ENCODE measurements at places on chromosomes 11 and 22.
A peak's percentile ranks its signal among the peaks of the same experiment; 100 is the strongest.

DNA sequence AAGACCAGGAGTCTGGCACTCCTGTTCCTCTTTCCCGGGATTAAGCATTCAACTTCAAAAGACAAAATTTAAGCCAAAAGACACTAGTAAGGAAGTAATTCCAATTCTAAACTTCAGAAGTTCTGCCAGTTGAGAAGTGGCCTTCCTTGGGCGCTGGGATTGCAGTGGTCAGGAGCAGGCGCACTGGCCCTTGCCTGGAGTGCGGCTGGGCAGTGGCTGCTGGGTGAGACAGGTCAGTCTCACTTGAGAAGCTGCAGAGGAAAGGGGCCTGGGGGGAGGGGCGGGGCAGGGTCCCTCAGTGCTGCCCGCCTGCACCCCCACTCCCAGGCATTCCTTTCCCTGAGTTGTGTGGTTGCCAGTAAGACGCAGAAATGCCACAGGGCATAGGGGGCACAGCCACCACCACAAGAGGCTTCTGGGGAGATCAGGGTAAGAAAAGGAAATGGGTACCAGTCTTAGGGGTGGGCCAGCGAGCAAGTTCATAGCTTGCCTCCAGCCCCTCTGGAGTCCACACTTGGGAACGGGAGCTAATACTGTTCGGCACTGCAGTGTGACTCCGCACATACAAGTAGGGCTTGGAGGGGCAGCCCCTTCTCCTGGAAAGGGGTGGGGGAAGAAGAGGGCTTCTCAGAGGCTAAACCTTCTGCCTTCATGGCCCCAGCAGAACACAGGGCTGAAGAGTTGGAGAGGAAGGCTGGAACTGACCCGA lies 5.5 kb downstream of the MRPL49 start:
- no peak for DNase-seq

- no peak for DNase-seq
Measured at GRCh38 chr22:32339190-32340012, 18.3 kb upstream of the RFPL3 start.

DNA sequence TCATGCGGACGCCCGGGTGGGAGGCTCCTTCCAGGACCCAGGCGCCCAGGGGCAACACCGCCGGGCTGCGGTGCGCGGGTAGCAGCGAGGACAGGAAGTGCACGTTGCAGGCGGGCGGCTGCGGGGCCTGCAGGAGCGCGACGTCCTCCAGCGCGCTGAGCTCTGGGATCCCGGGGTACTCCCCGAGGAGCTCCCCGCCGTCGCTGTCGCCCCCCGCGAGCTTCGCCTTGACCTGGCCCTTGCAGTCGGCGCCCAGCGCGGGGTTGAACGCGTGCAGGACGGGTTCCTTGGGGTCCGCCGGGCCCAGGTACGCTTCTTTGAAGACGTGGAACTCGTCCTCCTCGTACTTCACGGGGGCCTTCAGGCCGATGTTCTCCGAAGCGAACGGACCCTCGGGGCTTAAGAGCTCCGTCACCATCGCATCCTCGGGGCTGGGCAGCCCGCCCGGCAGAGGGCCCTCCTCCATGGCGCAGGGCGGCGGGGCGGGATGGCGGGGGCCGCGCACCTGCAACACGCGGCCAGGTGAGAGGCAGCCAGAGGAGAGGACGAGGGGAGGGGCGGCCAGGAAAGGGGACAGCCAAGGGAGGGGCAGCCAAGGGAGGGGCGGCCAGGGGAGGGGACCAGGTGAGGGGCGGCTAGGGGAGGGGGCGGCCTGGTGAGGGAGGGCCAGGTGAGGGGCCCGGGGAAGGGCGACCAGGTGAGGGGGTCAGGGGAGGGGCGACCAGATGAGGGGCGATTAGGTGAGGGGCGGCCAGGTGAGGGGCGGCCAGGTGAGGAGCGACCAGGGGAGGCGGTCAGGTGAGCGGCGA lies 921 bp downstream of the TESMIN start:
- DNase-seq: no peak

DNA sequence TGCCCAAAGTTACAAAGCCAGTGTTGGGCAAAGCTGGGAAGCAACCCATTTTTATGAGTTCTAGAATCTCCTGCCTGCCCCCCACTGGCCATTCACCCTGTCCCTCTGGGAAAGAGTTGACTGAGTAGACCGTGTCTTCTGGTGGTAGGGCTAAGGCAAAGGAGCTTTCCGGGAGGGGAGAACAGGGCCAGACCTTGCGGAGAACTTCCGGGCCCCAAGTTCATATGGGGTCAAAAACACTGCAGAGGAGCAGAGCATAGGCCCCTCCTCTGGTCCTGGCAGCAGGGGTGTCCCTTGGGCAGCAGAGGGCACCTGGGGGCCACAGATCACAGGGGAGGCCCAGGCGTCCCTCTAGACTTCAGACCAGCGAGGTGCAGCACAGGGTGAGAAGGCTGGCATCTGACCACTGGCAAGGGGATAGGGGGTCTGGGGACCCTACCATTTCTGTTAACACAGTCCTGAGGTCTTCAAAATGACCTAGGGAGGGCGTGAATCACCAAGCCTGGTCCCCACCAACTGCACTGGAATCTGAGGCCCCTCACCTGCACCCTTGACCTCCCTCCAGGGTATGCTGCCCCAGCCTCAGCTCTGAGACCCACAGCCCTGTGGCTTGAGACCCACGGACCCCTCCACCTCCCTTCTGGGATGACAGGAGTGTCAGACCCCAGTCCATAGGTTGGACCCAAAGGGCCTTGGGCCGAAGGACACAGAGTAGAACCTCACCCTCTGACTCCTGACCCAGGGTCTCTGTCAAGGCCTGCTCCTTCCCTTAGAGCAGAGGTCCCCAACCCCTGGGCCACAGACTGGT lies 1.3 kb upstream of the ARAP1 start:
- peak; percentile 63 for DNase-seq

GRCh38 chr11:116929414-116930090 lies 92.1 kb upstream of the APOA1 start:
- DNase-seq: no peak

DNA sequence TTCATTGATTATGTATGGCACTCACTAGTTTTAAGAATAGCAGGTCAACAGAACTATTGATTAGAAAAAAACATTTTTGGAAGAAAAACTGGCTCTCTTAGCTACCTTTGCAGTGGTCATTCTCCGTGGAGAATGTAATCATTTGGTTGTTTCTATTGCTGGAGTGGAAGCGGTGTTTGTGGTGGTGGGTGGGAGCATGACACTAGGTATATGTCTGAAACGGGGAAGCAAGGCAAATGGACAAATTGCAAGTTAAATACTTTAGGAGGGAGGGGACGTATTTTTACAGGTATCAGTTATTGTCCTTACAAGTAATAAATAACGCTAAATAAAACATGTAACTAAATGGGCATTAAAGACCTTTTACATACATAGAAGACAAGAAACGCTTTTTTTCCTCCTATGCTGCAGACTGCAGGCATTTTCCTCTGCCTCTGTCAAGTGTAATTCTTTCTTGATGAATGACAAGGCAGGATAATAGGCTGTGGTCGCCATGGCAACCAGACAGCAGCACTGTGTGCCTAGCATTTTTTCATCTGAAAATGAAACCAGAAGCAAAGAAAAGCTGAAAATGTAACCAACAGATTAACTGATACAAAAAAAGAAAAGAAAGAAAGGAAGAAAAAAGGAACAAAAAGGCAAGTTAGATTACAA lies 46.2 kb downstream of the BLID start:
- DNase-seq: no peak

DNA sequence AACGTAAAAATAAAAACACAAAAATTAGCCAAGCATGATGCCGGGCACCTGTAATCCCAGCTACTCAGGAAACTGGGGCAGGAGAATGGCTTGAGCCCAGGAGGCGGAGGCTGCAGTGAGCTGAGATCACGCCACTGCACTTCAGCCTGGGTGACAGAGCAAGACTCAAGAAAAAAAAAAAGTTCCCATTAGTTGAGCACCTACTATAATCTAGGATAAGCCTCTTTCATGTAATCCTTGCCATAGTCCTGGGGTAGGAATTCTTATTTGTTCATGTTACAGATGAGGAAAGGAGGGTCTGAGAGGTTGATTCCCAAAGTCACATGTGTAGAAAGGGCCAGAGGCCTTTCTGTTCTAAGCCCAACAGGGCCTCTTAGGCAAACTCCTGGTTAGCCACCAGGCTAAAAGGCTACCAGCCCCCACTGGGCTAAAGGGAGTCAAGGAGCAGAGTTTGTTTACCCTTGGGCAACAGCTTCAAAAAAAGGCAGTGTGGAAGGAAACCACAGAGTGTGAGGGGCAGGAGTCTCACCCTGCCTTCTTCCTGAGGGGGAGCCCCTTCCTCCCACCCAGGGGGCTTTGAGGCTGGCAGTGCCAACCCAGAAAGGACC lies 21.6 kb upstream of the CSNK1E start:
- DNase-seq: no peak

GRCh38 chr22:38707346-38707745 lies 1.6 kb downstream of the GTPBP1 start:
- DNase-seq: no peak

- no peak for DNase-seq
Measured at GRCh38 chr22:36870250-36870649, 9.4 kb downstream of the NCF4 start.

- peak; percentile 86 for DNase-seq
Measured at GRCh38 chr11:14578541-14578956, 58.4 kb upstream of the PSMA1 start.

DNA sequence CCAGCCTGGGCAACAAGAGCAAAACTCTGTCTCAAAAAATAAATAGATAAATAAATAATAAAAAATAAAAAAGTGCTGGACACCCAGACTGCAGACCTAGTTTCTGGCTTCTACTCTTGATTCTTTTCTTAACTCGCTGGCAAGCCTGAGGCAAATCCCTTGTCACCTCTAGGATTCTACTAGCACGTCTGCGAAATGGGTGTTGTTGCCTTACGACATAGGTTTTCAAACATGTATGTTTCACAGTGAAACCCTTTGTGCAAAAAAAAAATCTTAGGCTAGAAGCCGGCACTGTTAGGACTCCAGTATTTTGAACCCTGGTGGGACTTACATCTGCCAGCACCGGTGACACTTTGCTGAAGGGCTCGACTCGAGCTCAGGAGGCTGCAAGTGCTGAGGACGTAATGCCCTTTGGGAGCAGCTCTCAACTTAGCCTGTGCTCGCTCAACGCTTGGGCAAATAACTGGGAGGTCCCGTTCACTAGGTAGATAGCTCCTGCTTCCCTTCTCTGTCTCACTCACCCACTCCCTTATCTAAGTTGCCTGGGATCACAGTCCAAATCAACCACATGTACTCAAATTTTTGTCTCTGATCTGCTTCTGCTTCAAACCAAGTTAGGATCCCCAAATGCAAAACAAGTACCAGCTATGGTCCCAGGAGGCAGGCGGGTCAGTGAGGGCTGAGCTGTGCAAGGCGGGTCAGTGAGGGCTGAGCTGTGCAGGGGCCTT lies 34.7 kb upstream of the MYH9 start:
- no peak for DNase-seq

DNA sequence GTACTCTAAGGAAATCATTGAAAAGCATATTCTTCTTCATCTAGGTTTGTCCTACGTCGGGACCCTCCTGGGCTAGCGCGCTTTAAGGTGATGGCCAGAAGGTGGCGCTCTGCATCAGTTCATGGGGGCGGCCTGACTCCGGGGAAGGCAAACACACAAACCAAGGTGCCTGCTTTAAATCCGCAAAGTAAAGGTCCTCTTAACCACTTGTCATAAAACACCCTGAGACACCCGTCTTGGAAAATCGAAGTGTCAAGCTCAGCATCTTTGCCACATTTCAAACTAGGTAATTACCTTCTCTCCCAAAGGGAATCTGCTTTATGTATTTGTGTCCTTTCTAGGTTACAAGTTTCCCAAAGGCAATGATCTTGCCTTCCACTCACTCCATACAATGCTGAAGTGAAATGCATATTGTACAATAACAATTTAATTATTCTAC lies 33.9 kb downstream of the LMO2 start:
- peak; percentile 88 for DNase-seq

GRCh38 chr11:66883016-66883965 lies 26.4 kb downstream of the LRFN4 start:
- peak; percentile 64 for DNase-seq

DNA sequence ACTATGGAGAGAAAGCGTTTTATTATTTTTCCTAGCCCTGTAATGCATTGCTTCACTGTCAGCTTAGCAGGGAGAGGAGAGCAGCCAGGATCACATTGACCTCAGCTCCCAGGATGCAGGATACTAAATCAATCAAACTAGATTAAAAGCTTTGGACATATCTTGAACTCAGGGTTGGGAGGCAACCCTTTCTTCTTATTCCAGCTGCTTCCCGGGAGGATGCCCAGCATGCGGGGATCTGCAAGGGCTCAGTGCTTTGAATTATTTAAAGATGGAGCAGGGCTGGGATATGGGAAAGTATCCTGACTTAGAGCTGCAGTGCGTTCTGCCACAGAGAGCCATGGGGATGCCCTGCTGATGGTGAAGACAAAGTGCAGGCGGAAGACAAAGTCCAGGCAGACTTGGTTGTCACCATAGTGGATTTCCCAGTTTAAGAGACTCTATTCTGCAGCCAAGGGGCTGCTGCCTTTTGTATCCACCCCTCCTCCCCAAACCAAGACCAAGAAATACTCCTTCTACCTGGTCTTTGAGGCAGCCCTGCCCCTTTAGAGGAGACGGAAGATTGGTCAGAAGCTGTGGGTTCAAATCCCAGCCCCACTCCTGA lies 1035.0 kb downstream of the TBC1D22A start:
- no peak for DNase-seq

DNA sequence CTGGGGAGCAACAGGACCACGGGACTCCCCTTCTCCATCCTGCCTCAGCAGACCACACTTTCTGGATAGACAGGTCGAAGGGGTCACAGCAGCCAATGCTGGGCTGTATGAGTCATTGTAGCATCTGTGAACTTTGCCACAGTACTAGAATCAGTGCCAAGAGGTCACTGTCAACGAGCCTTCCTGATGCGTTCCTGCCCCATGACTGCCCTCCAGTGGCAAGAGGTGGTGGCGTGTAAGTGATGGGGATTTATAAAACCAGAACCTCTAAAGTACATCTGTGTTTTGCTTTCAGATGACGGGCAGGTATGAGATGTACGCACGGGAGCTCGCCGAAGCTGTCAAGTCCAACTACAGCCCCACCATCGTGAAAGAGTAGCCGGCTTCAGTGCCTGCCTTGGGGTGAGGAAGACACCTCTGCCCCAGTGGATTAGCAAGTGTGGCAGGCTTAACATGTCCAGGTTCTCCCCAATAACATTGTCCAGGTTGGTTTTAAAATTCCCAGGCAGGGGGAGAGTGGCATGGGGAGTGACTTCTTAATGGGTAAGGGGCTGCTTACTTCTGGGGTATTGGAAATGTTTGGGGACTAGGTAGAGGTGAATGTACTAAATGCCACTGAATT lies 29.4 kb downstream of the GUCD1 start:
- DNase-seq: peak; percentile 88
